Stimulated activated CD8-positive, alpha-beta memory T cell treated with anti-CD3 and anti-CD28 coated beads, Interleukin-4, amount 100 ng/mL, for 48 hours (primary cell): ENCODE measurements at places on chromosomes 5 and 9.

DNA sequence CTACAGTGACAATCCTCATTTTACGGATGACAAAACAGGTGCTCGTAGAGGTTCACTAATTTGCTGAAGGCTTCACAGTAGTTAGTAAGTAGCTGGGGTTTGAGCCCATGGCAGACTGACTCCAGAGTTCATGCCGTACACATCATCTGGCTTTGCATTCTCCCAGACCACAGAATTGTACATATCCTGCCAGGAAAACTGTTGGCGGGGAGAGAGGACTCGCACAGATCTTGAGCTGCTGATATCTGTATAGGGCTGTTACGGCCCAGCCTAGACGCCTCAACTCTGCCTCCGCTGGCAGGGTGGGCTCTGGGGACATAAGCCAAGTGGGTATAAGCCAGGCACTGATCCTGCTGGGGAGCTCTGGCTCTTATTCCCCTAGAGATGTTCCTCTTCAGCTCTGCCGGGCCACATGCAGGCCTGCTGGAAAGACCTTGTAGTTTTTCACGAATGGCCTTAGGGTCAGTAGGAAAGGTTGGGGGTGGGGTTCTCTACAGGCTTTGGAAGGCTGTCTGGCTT, 16.3 kb downstream of the LARP1 start:
- no peak for DNase-seq

DNA sequence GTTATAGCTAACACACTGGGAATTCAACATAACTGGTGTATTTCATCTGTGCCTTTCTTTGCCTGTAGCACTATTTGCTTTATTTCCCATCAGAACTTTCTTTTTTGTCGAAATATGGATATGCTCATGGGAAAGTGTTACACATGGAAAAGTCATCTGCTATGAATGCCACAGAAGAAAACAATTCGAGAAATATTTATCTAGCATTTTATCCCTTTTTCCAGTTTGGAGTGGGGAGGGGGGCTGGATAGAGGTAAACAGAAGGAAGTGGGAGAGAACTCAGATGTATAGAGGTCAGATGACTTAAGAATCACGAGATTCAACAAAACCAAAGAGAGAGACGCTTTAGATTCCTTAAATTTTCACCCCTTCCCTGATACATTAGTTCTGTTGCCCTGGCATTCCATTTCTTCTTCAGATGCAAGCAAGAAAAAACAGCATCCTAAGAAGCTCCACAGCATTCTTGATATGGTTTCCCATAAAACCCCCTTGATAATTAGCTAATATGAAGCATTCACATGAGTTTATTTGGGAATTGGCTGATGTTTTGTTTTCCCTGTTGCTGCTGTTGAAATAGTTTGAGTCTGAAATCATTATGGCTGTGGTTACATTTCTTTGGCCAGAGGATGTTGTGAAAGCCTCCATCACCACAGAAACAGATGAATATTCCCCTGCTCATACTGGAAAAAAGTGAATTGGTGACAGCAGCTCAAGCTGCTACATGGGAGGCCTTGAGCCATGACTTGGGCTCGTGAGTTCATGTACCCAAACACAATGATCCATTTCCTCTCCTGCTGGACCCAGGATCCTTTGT, 335.8 kb upstream of the DAB2 start:
- DNase-seq = no peak

- DNase-seq = no peak
Observed at GRCh38 chr9:99030092-99030511, 74.8 kb upstream of the TGFBR1 start.

DNA sequence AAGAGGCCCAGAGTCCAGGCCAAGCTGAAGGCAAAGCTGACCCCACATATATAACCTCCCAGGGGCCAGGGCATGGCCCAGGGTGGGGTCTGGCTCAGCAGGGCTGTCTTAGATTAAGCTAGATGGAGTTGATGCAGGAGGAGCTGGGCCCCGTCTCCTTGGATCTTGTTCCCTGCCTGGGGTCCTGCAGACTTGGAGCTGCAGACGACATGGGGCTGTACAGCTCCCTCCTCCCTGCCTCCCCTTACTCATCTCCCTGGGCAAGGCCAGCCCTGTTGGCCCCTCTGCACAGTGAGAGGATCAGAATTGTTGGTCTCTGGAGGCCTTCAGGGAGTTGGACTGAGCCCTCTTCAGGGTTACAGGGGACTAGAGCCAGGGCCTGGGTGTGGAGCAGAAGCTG, 134.9 kb downstream of the RGS3 start:
- no peak for DNase-seq

DNA sequence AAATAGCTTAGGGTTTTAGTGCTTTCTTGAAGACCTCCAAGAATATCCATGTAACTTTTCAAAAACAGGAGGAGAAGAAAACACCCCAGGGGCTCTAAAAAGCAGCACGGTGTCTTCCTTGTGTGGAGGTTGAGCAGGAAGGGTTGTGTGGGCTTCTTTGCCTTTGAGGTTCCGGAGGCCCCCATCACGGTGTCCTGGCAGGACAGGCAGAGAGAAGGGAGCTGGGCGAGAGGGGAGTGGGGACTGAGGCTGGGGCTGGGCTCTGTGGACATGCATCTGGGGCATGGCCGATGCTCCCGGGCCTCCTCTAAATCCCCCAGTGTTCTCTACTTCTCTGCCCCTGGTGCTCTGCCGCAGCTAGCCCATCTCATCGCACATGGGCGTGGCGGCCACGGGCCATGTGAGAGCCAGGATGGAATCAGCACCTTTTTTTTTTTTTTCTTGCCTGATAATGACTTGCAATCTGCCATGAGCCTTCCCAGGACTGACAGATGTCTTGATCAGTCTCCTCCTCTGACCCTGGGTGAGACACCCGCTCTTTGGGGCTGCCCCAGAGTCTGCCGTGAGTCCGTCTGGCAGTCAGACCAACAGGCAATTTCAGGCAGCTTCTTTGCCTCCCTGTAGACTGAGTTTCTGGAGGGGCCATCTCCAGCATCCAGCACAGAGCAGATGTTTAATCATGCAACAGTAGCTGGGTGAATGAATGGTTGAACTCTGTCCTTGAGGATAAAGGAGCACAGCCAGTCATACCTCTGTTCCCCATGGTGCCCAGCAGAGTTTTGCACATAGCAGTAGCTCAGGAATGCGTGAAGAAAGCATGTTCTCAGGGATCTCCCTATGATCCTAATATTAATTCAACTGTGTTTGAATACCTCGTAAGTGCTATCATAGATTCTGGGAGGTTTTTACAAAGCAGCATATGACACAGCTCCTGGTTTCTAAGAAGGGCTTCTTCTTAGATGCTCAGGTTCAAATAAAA, 12.1 kb downstream of the CXCL14 start:
- no peak for DNase-seq

DNA sequence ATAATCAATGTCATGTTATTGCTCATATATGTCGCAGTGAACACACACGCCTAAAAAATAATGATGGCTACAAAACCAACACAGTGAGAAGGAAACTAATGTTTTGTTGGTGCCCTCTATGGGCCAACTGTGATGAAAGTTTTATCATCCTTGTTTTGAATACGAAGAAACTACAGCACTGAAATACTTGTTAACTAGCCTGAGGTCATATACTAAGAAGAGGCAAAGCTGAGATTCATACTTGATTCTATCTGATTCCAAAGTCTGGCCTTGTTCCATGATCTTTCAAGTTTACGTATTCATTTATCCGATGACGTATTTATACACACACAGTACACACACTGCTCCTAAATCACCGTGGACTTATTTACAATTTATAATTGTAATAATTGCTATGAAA, 16.1 kb upstream of the DRD1 start:
- no peak for DNase-seq
